Pancreas (tissue), 10 donors: ENCODE measurements at places on chromosomes 7 and 10. TPM values are rescaled to one million over a fixed set of nuclear protein-coding genes. Genes with fewer than 3 reads are reported as not detected.

DNA sequence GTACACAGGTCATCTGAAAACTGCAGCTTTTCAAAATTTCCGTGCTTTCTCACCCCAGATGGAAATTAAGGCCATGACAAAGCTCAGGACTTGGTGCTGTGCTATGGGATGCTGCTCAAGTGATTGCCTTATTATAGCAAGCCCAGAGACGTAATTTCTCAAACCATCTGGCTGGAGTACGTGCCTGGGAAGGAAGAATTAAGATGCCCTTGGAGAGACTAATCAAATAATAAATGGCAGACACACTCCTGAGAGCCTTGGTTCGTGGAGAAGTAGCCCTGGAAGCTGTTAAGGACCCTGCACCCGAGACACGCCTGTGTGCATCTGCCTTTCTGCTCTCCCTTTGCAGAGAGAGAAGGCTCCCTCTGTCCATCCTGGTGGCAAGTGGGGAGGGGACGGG is 38.3 kb upstream of the PRLHR start:
- DNase-seq, result no peak

DNA sequence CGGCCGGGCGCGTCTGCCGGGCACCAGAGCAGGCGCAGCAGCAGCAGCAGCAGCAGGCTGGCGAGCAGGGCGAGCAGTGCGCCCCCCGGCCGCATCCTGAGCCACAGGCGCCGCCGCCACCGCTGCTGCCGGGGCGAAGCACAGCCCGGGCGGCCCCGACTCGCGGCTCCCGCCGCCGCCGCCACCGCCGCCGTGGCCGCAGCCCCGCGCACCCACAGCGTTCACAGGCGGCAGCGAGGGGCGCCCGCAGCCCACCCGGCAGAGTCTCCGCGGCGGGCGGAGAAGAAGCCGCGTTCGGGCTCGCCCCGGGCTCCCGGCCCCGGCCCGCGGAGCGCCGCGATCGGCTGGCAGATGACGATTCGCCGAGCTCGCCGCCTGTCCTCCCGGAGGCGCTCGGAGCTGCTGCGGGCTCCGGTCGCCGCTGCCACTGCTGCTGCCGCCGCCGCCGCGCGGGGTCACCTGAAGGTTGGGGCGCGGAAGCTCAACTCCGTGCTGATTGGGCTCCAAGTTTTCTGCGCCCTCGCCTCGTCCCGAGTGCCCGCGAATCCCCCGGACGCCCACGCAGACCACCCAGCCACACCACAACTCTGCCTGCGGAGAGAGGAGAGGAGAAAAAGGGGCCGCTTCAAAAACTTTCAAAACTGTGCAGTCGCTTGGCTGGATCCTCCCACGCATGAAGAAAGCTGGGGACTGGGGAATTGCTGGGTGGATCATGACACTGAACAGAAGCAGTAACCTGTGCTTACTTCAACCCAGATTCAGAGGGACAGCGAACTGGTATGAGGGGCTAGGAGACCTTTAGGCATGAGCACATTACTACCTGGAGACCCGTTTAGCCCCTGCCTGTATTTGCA is at the start of gene ST8SIA6:
TSS of gene ST8SIA6 (minus strand) at position 435 of the 854 bp plus-strand sequence. CDS start at position 95, 340 bp downstream.
- peak; percentile 84 for DNase-seq

GRCh38 chr7:43302211-43302711 is 189.8 kb downstream of the HECW1 start:
- no peak for DNase-seq

GRCh38 chr10:3119796-3120459 is 52.6 kb downstream of the PFKP start:
- DNase-seq, result no peak

DNA sequence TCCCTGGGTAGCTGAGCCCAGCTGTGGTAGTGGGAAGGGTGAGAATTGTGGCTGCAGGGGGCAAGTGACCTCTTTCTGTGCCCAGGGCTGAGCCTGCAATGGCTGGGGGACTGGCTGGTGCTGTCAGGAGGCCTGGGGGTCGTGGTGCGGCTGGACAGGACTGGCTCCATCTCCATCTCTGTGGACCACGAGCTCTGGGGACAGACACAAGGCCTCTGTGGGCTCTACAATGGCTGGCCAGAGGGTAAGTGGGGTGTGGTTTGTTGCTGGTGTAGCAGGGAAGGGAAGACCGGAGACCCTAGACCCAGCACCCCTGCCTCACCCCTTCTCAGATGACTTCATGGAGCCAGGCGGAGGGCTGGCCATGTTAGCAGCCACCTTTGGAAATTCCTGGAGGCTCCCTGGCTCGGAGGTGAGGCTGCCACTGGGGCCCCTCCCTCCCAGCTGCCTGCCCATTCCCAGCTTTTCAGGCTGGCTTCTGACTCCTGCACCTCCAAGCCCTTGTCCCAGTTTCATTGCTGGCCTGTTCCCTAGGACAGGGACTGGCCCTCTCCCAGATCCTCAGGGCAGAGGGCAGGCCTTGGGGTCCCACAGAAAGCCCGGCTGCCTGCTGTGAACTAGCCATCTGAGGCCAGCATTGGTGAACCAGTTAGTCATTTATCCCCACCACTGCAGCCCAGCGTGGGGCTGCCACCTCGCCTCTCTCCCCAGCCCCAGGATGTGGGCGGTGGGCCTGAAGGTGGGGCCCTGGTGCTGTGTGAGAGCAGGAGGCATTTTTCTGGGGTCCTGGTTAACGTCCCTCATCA is 5.5 kb upstream of the ZNF467 start:
- no peak for DNase-seq

- DNase-seq, result no peak
Measured at GRCh38 chr7:99447943-99448342, 9.2 kb downstream of the CPSF4 start.

DNA sequence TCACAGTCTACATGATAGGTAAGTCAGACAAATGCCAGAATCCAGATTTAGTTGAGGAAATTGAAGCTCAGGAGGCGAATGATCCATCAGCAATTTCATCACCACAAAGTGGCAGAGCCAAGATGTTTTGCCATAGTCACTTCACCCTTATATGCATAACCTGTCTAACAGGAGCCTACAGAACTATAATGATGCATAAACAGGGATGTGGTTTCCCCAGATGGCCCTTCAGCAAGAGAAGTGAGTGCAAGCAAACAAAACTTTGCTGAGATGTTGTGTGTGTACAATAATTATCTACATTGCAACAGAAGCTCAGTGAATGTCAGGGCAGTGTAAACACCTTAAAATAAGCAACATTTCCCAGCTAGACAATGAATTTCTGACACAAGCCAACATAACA is 28.6 kb downstream of the PON3 start:
- no peak for DNase-seq

Gene SKIDA1
- total RNA-seq, result 0.97 TPM

Gene C10orf67
- 0.06 TPM for total RNA-seq
